Activated T-helper 17 cell treated with anti-CD3 and anti-CD28 coated beads, Interleukin-2, amount 50 U/mL, for 72 hours (primary cell): ENCODE measurements at places on chromosomes 3 and 15.
A peak's percentile ranks its signal among the peaks of the same experiment; 100 is the strongest.

DNA sequence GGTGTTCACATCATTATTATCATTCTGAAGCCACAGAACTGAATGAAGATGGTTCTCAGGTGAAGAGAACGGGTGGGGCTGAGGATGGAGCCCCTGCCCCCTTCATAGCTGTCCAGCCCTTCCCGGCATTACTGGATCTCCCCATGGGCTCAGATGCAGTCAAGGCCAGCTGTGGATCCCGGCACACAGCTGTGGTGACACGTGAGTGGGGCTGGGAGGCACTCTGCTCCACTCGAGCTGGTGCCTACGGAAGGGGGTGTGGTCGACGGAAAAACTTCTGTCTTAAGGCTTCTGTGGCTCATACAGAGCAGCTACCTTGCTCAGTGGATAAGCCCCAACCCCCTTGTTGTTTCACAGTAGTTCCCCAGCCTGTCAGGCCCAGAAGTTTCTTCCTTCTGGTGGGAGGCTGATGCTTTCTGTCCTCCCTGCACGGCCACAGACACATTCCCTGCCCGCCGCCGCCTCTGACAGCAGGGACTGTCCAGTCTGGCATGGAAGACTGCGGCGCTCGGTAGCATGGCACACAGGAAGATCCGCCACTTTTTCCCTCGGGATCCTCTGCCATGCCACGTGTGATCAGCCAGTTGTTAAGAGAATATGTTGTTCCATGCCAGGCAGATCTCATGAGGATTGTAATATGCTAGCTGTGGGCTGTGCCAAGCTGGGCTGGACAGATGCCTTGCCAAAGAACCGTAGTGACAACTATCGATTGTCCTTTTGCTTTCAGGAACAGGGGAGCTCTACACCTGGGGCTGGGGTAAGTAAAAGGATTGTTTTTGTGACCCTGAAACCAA, 5.8 kb downstream of the RCCD1 start:
- no peak for ATAC-seq

DNA sequence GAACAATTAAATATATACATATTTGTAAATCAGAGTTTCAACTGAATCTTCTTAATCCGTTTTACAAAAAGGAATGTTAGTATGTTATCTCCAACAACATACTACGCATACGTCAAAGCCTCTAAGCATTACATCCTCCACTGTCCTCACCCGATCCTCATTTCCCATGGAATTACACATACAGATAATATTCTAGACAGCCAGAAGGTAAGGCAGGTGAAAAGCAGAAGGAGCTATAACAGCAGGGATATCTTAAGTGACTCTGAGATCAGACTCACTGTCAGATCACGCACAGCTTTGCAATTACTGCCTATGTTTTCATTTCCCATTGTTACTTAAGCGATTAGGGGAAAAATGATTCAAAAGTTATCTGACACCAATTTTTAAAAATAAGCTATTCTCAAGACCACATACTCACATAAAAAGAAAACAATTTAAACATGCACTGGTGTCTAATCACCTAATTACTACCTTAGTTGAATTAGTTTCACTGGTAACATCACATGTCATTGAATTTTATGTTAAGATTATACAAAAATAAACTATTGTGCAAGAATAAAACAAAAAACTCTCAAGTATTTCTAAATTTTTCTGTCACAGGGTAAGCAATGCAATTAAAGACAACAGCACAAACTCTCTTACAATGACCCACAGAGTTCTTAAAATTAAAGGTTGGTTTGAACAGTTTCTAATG, 92.8 kb downstream of the TBL1XR1 start:
- no peak for ATAC-seq

- ATAC-seq = no peak
These were observed 3.5 kb upstream of the PAK6 start for GRCh38 chr15:40235201-40235885.

- ATAC-seq = no peak
These were observed 4.8 kb upstream of the MECOM start for GRCh38 chr3:169668072-169668956.

DNA sequence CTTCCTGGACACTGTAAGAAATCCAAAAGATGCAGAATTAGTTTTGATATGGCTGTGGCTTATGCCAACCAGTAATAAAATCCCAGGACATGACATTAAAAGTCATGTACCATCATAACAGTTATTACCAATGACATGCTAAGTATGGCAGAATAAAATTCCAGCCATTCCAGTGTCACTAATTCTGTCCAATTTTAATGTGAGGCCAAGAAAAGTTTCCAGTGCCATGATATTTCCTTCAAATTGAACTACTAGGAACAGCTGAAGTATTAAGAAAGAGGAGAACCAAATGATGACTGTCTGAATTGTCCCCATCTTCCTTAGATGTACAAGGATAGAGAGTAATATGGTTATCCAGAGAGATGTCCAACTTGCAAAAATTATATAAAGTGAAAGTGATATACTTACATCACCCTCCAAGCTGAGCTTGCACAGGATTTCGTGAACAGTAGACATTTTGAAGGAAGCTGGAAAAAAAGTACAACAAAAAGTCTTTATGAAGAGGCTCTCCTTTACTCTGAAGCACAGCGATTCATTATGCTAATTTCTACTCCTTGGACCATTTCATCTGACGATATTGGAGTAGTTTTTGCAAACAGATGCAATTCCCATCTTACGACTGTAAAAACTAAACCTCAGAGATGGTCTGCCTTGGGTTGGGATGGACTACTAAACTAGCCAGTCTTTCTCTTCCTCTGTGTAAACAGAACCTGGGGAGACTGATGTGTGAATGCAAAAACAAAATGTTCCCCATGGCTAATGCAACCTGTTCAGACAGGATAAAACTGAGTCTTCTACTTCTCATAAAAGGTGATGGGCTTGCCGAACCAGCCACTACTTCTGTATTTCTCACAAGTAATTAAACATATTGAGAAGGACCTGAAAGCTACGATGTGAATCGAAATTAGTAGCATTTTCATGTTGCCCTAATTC, 11.9 kb downstream of the ANXA2 start:
- ATAC-seq = no peak

- no peak for ATAC-seq
These were observed 643.2 kb downstream of the SQOR start for GRCh38 chr15:46278062-46278461.

DNA sequence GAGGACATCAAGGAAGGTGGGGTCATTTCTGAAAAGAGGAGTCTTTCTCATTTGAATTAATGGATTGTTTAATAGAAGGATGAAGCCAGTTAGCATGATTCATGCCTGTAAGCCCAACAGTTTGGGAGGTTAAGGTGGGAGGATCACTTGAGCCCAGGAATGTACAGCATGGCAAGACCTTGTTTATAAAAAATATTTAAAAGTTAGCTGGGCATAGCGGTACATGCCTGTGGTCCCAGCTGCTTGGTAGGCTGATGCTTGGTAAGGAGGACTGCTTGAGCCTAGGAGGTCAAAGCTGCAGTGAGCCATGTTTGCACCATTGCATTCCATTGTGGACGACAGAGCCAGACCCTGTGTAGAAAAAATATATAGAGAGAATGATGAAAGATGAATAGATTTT, 165.5 kb downstream of the ALCAM start:
- ATAC-seq = no peak

DNA sequence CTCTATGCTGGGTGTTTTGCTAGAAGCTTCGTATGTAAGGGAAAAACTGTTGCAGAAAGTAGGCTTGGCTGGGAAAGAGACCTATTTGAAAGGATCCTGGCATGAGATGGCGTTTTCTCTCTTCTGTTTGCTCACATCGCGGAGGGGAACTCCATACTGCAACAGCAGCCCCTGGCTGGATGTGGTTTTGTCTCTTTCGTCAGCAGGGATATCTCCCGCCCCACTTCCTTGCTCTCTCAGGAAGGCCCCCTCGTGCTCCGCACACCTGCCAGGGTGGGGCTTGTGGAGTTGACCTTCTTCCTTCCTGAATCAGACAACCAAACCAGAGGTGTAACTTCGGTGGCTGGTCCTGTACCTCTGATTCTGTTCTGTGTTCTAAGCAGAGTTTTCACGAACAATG, 26.4 kb upstream of the MYZAP start:
- peak; percentile 13 for ATAC-seq

GRCh38 chr3:134299888-134300206, 49.2 kb upstream of the RYK start:
- ATAC-seq = no peak

GRCh38 chr15:80437334-80437891, 33.2 kb downstream of the ARNT2 start:
- ATAC-seq = no peak

GRCh38 chr3:61580982-61581643, 19.7 kb downstream of the PTPRG start:
- ATAC-seq = no peak

- ATAC-seq = peak; percentile 48
These were observed 122.6 kb downstream of the LRIG1 start for GRCh38 chr3:66378256-66378655.
